ENCODE measurements at places on chromosomes 4 and X.

DNA sequence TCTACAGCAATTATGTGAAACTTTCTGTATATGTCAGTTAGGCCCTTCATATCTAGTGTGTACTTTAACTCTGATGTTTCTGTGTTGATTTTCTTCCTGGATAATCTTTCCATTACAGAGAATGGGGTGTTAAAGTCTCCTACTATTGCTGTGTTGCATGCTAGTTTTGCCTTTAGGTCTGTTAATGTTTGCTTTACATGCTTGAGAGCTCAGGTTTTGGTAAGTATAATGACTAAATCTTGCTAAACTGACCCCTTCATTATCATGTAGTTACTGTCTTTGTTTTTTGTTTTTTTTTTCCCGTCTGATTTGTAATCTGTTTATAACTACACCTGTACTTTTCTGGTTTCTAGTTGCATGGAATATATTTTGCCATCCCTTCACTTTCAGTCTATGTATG, 63.6 kb upstream of the UGT2B15 start:
- no peak for DNase-seq

DNA sequence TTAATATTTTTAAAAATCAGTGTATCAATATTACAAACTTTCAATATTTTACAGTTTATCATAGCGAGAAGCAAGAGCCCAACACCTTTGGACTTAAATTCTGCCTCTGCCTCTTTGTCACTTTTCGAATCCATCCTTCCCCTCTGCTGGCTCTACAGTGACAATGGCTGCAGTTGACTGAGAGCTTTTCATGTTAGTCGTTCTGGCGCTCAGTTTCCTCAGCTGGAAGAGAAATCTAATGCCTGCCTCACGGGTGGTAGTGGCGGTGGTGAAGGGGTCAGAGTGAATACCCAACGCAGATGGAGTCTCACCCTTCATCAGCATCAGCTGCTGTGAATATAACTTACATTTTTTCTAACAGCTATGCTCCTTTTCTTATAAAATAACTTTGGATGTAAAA, 144.8 kb downstream of the NWD2 start:
- DNase-seq: no peak

GRCh38 chrX:112003909-112004308, 78.7 kb downstream of the TRPC5 start:
- no peak for DNase-seq

- DNase-seq: no peak
Measured at GRCh38 chr4:30586850-30587249, 133.3 kb upstream of the PCDH7 start.

- peak; percentile 100 for DNase-seq
Measured at GRCh38 chr4:123832173-123833026, 435.8 kb downstream of the SPRY1 start.

- no peak for DNase-seq
Measured at GRCh38 chr4:139658586-139659382, 6.8 kb upstream of the MGST2 start.

DNA sequence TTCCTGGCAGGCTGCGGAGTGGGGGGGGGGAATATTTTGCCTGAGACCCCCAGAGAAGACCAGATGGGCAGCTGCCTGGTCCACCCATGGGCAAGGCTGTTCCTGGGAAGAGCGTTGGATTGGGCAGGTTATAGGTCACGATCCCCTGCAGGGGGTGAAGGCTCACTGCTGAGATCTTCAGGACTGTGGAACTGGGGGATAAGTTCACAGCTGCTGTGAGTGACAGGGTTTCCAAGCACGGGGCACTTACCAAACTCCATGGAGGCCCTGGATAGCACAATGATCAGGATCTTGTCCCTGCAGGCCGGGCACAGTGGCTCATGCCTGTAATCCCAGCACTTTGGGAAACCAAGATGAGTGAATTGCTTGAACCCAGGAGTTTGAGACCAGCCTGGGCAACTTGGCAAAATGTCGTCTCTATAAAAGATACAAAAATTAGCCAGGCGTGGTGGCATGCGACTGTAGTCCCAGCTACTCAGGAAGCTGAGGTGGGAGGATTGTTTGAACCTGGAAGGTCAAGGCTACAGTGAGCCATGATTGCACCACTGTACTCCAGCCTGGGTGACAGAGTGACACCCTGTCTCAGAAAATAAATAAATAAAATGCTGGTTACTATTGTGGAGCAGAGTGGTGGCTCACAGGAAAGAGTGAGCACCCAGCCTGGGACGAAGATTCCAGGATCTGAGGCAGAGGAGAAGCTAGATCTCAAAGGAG, 68.0 kb upstream of the HELT start:
- no peak for DNase-seq

DNA sequence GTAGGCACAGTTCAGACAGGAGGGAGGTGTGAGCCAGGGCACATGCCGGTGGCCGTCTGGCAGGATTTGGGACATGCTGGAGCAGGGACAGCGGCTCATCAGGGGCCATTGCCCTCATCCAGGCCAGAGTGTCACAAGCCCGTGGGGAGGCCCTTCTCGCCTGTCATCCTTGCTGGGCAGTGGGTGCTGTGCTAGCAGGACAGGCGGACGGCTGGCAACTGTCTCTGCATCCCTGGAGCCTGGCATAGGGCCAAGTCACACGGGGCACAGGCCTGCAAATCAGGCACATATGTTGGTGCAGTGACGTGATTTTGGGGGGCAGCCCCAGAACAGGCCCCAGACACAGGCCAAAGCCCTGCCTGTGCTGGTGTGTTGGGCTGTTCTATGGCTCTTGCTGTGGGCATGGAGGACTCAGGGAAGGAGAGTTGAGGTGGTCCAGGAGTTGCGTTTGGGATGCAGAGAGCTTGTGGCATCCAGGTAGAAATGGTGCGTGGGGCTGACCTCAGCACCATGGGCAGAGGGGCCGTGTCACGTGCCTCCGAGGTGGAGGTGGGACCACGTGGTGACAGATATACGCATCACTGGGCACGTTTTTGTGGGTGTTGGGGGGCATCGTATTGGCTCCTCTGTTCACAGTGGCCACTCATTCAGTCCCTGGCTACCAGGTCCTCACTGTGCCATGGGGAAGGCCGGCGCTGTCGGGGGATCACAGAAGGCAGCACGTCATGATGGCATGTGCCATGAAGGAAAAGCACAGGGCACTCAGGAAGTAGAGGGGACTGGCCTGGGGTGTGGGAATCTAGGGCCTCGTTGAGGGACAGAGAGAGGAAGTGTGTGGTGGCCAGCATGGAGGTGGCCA, 14.6 kb upstream of the MSANTD1 start:
- DNase-seq: no peak

- DNase-seq: no peak
Measured at GRCh38 chrX:38211891-38212635, 8.6 kb downstream of the SRPX start.

- no peak for DNase-seq
Measured at GRCh38 chr4:65798498-65799127, 128.3 kb upstream of the EPHA5 start.

GRCh38 chrX:82092307-82092706, 890.4 kb downstream of the SH3BGRL start:
- no peak for DNase-seq

Data from choroid plexus epithelial cell (primary cell).